Frontal cortex (tissue), 4 donors: ENCODE measurements at places on chromosomes 6 and 20. TPM values are rescaled to one million over a fixed set of nuclear protein-coding genes. Genes with fewer than 3 reads are reported as not detected.

RIMS4 gene
- total RNA-seq, result 43.2 TPM

SLC24A3 gene
- 13.5 TPM for total RNA-seq

GRCh38 chr6:166691199-166691598, 64.1 kb upstream of the RPS6KA2 start:
- no peak for DNase-seq

GRCh38 chr20:25576783-25577530, 8.4 kb downstream of the NINL start:
- no peak for DNase-seq
